ENCODE measurements at places on chromosomes 13 and 19.

DNA sequence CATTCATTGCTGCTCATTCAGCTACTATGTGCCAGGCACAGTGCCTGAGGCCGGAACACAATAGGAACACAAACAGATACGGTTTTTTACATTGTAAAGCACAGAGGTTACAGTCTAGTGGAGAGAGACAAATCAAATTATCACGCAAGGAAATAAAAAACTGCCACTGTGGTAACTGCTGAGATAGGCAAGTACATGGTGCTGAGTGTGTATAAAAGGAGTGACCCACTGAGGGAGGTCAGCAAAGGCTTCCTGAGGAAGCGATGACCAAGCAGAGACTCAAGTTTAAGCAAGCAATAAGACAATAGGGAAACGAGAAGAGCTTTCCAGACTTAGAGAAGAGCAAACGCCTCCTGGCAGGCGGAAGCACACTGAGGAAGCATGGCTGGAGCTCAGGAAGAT is 56.4 kb downstream of the NUFIP1 start:
- DNase-seq: no peak

DNA sequence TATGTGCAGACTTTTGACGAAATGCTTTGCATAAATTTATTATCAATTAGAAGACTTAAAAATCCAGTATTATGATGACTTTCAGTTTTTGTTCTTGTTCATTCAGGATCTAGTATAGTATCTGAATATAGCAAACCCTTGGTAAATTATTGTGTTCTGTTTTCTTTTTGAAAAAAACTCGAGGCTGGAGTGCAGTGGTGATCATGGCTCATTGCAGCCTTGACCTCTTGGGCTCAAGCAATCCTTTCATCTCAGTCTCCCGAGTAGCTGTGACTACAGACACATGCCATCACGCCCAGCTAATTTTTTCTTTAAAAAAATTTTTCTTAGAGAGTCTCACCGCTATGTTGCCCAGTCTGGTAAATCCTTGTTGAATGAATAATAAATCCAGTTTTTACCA is 4.6 kb downstream of the FARP1 start:
- DNase-seq: no peak

GRCh38 chr19:40599331-40599901 is 1.8 kb upstream of the LTBP4 start:
- peak; percentile 19 for DNase-seq

GRCh38 chr13:94679614-94680013 is 32.7 kb downstream of the SOX21 start:
- DNase-seq: no peak

DNA sequence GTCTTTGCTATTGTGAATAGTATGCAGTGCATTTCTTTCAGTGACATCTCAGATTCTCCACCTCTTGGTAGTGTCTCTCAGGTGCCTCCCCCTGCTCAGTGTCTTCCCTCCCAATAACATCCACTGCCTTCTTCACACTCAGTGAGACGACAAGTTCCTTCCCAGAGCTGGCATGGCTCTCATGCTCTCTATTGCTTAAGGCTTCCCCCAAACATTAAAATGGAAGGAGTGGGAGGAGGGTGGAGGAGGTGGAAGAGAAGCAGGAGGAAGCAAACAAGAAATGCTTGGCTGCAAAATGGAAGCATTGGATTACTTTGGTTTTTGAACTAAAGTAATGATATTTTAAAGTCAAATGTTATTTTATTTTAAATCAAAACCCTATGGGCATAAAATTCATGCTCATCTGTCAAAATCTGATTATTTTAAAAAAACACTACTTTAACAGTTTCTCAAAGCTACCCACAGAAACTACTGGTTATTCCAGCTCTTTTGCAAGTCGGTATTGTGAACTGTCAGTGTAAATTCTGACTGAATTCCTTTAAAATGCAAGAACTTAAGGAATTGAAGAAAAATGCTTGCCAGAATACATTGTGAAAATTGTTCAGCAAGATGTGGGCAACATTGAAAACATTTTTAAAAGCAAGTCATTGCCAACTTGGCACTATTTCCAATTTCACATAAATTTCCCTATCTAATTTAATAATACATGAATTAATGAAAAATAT is 727.6 kb upstream of the ARGLU1 start:
- no peak for DNase-seq

Measured in activated naive CD4-positive, alpha-beta T cell treated with Interleukin-2 at 50 U/mL for 16 hours (primary cell).